ENCODE measurements at places on chromosomes 12 and 14.

GRCh38 chr12:19376691-19377090, 62.6 kb upstream of the AEBP2 start:
- no peak for DNase-seq

DNA sequence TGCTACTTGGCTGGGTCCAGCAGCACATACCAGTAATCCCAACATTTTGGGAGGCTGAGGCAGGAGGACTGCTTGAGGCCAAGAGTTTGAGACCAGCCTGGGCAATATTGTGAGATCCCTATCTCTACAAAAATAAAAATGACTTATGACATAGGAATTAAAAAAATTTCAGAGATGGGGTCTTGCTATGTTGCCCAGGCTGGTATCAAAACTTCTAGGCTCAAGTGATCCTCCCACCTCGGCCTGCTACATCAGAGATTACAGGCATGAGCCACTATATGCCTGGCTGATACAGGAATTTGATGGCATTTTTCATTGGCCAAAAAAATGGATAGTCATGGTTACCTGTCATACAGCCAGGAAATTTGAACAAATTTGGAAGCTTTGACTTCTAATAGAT, 54.6 kb downstream of the ZC3H14 start:
- no peak for DNase-seq

- DNase-seq: peak; percentile 87
Measured at GRCh38 chr14:71143381-71144290, 236.4 kb downstream of the PCNX1 start.

- no peak for DNase-seq
Measured at GRCh38 chr12:82174383-82174782, 183.8 kb downstream of the CCDC59 start.

- DNase-seq: no peak
Measured at GRCh38 chr14:53247596-53248370, 94.7 kb upstream of the DDHD1 start.

- DNase-seq: no peak
Measured at GRCh38 chr14:100522616-100523099, 64.6 kb downstream of the BEGAIN start.

DNA sequence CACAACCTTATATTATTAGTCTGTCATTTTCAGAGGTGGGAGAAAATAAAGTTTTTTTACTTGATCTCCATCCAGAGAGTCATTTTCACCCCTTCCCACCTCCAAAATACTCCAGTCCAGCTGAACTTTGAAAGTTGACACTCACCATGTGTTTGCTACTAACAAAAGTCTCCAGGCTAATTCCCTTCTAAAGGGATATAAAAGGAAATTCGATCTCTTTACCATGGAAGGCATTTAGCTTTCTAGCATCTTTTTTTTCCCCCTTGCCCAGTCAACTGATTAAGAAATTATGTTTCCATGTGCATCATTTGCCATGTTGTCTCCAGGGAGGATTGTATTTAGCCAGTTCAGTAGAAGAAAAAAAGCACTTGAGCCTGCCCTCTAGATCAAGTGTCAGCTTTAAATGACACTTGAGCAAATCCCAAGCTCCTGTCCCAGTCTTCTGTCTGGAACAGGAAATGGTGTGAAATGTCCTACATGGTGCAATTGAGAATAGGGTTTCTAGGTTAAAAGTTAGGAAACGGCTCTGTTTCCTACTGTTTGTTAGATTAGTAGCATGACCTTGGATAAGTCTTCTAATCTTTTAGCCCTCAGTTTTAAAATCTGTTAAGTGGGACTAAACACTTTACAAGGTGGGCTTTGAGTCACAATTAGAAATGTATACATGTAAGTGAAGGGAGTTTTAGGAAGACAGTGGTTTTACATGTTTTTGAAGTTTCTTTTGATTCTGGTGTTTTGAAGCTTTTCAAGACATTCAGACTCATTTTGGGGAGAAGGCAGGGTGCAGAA, 67.2 kb downstream of the GNS start:
- DNase-seq: peak; percentile 47

GRCh38 chr14:104698688-104699425, 9.4 kb downstream of the INF2 start:
- DNase-seq: no peak

- DNase-seq: no peak
Measured at GRCh38 chr12:115922952-115923564, 354.4 kb downstream of the MED13L start.

- DNase-seq: no peak
Measured at GRCh38 chr12:119461636-119462214, 127.2 kb downstream of the CCDC60 start.

- DNase-seq: no peak
Measured at GRCh38 chr12:464484-465267, 4.9 kb downstream of the B4GALNT3 start.

DNA sequence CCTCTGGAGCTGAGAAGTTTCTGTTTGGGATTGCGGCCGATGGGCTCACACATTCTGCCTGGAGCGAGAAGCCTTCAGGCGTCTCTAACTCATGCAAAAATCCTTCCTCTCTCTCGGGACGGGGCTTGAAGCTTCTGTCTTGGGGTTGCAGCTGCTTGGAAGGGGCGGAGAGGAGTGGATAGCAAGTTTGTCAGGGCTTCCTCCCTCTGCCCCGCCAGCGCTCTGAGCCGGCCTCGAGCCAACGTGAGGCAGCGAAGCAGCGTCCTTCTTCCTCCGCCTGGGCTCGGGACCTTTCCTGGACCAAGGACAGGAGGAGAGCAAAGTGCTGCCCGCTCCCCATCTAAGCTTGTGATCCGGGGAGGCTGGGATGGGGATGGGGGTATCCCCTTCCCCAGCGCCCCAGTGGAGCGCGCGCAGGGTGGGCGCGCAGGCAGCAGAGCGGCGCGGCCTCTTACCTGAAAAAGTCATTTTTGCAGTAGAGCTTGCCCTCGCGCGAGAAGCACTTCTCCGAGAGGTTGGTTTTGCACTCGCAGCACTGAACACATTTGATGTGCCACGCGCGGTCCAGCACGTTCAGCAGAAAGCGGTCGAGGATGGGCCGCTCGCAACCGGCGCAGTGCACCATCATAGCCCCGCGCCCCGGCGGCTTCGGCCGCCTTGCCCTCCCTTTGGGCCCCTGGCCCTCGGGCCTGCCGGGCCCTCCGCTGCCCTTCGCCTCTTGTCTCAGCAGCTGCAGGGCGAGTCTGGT, 626 bp downstream of the LHX5 start:
- no peak for DNase-seq

DNA sequence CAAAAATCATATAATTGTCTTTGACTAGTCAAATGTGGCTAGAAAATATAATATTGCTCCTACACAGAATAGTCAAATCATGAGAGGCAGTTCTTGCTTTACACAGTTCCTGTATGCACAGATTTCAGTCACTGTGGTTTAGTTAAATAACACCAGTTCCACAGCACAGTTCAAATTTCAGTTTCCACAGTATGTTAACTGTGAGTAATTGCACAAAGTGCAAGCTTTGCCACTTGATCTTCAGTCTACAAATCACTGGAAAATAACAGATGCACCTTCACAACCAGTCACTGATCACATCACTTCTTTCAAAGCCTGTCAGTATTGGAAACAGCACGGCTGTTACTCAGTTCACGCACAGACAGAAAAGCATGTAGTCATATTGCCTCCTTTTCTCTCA, 38.7 kb downstream of the KCNH5 start:
- no peak for DNase-seq

DNA sequence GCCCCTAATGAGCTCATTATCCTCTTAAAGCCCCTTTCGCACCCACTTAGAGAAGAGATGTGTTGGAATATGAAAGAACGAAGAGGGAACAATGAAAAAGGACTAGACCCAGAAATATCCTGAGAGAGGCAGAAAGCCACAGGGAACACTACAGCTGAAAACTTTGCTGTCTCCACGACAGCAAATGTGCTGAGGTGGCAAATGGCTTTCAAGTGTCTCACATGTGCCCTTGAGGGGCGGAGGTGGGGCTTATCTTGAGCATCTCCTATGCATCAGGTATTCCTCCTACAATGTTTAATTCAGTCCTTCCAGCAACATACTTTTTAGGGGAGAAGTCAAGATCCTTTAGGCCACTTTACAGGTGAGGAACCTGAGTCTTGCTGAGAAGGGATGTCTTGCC, 62.9 kb downstream of the WSCD2 start:
- no peak for DNase-seq

DNA sequence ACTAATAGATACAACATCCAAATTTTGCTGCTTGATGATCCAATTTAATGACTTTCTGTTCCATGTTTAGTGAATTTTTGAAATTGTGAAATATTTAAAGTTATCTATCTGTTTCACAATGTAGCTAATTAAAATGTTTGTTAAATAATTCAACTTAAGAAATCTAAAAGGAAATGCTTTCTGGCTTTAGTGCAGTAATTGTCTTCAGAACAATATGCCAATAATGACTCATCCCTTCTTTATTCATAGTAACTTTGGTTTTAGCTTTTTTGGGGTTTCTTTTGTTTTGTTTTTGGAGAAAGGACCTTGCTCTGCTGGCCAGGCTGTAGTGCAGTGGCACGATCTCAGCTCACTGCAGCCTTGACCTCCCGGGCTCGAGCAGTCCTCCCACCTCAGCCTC, 479.2 kb upstream of the RGS6 start:
- DNase-seq: peak; percentile 23

GRCh38 chr12:1473418-1473817, 121.0 kb downstream of the FBXL14 start:
- DNase-seq: no peak

DNA sequence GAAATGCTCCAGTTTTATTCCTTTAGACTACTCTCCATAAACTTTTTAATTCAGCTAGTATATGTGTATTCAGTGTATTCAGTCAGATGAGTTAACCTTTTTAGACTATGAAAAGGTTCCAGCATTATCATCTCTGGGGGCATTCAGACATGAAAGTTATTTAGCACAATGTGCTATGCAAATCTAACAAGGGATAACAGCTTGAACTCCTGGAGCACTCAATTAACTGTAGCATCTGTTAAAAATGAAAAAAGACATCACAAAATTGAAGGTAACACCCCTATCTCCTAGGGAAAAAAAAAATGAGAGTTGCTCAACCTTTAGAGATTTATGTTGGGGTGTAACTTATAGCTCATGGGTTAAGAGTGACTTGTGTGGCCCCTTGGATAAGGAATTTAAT, 211.5 kb downstream of the PHLDA1 start:
- DNase-seq: no peak

- no peak for DNase-seq
Measured at GRCh38 chr12:93741659-93742109, 64.5 kb downstream of the CRADD start.

- peak; percentile 81 for DNase-seq
Measured at GRCh38 chr12:632102-632696, 31.0 kb downstream of the NINJ2 start.

DNA sequence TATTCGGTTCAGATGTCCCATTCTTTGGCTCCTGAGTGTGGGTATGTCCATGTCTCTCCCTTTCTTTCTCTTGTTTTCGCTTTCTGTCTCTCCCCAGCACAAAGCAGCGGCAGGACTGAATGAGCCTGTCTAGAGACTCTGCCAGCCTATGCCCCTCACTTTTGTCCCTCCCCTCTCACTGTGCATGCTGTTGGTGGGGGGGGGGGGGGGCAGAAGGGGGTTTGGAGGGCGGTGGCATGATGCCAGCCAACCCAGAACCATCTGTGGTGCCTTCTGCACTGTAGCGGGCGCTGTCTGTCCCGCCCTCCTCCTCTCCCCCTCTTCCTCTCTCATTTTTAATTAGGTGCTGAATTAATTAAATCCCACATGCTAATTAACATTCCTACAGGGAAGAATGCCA, 17.7 kb downstream of the NGDN start:
- no peak for DNase-seq

GRCh38 chr14:75885829-75886228, 96.0 kb downstream of the TGFB3 start:
- peak; percentile 78 for DNase-seq

GRCh38 chr14:23569443-23570151, 2.0 kb upstream of the AP1G2 start:
- DNase-seq: no peak

DNA sequence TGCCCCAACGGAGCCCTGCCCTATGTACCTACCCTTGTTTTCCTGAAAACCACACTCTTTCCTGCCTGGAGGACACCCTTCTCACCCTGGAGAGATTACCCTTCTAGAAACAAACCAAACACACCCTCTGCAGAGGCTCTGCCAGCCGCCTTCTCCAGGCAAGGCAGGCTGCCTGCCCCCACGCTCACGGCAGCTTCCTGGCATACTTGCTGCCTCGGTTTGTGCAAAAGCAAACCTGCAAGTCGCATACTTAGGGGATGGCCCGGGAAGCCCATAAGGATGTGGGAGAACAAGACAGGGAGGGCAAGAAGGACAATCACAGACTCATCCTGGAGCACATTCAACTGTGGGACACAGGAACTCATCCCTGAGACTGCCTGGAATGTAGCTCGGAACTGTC, 154.0 kb upstream of the DIO3 start:
- DNase-seq: no peak

GRCh38 chr14:44505588-44505987, 1.5 kb downstream of the FSCB start:
- no peak for DNase-seq

DNA sequence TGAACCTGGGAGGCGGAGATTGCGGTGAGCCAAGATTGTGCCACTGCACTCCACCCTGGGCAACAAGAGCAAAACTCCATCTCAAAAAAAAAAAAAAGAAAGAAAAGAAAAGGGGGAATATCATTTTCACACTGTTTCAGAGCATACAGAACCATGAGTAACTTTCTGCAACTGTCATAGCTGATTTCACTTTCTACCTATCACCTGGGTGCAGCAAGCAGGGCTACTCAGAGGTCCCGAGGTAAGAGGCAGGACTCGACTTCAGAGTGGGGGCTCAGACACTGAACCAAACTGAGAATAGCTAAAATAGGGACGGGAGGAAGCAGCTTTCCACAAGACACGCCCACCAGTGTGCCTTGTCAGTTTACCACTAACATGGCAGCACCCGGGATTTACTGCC, 29.8 kb downstream of the OR10P1 start:
- no peak for DNase-seq

GRCh38 chr14:58951143-58951542, 237.3 kb upstream of the DAAM1 start:
- DNase-seq: no peak

DNA sequence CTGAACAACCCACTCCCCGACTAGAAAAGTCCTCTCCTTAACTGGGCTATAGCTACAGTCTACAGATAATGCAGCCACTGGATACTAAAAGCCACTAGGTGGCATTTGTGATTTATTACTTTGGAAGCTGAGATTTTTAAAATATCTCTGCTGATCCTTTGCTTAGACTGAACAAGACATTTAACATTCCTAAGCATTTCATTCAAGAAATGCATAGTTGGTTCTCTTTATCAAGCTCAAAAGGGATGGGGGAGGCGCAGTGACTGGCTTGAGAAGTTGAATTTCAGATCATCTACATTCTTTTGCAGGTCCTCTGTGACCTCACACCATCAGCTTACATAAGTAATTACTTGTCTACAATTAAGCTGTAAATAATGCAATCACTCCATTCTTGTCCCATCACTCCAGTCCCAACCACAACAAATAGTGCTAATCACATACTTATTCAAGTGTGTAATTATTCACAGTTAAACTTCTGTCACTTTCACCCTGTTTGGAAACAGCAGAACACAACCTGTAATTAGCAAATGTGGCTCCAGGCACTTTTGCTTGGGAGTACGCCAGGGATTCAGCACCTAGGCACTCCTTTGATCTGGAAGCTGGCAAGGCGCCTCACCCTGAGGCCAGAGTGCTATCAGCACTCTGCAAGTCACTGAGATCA, 203.6 kb downstream of the NOVA1 start:
- DNase-seq: peak; percentile 26

Measured in fibroblast of skin of right quadriceps (primary cell).